ENCODE measurements at places on chromosomes 6 and 20. TPM values are rescaled to one million over a fixed set of nuclear protein-coding genes. Genes with fewer than 3 reads are reported as not detected.

Gene SLC17A1
- not detected for total RNA-seq

Gene HLA-DRA
- 0.17 TPM for total RNA-seq

Gene OOEP
- not detected for total RNA-seq

Gene TFAP2C
- total RNA-seq: not detected

Gene DUSP15
- total RNA-seq: not detected

Gene CST5
- not detected for total RNA-seq

Gene CLPSL1
- total RNA-seq: not detected

Gene GSTA2
- not detected for total RNA-seq

- no peaks in the 10 kb centered on the region for H3K27me3 ChIP-seq
- H3K4me1 ChIP-seq: no peaks in the 10 kb centered on the region
- no peak overlapping the region for H3K4me3 ChIP-seq
- H3K27ac ChIP-seq: no peak overlapping the region
- no peak for DNase-seq
Observed at GRCh38 chr6:136148051-136148450, 102.1 kb downstream of the MTFR2 start.

DNA sequence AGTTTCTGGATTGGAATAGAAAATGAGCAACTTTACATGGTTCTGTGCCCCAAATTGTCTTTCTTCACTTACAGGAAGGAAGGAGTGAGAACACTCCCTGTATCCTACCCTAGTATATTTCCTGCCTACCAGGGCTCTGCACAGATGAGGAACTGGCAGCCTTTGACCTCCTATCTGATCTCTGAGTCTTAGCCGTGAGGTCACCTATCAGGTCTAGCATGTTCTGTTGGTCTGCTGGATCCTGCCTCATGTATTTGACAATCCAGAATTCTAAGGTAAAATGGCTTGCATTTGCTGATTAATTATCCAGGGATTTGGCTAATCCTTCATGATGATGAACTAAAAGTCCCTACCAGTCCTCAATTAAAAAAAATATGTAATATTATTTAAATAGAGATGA is 35.0 kb upstream of the TRAM2 start:
- peak overlapping the region; percentile 26 for H3K27ac ChIP-seq
- no peak for DNase-seq
- H3K27me3 ChIP-seq: no peaks in the 10 kb centered on the region
- peaks cover 10% of the 10 kb centered on the region for H3K4me1 ChIP-seq
- no peak overlapping the region for H3K4me3 ChIP-seq

GRCh38 chr6:23180504-23181293 is 611.3 kb downstream of the HDGFL1 start:
- H3K36me3 ChIP-seq: no peaks in the 10 kb centered on the region
- H3K4me3 ChIP-seq: no peak overlapping the region
- H3K27ac ChIP-seq: no peak overlapping the region
- H3K27me3 ChIP-seq: no peaks in the 10 kb centered on the region
- peak; percentile 94 for DNase-seq

DNA sequence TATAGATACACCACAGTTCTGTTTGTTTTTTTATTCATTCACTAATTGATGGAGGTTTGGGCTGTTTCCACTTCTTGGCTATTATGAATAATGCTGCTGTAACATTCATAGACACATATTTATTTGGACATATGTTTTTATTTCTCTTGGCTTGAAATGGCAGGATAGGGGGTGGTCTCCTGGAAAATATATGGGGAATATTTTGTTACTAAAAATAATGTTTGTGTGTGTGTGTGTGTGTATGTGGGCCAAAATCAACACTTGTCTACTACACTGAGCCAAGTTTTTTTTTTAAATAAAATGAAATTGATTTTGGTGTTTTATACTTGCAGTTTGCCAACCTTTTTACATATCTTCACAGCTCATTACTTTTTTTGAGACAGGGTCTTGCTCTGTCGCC is 264.4 kb upstream of the SULF2 start:
- no peak overlapping the region for H3K27ac ChIP-seq
- no peaks in the 10 kb centered on the region for H3K27me3 ChIP-seq
- no peaks in the 10 kb centered on the region for H3K36me3 ChIP-seq
- DNase-seq: peak; percentile 25
- no peak overlapping the region for H3K4me3 ChIP-seq

GRCh38 chr20:50708845-50709635 is 17.7 kb upstream of the RIPOR3 start:
- peaks cover 2% of the 10 kb centered on the region for H3K4me1 ChIP-seq
- peak; percentile 61 for DNase-seq
- H3K36me3 ChIP-seq: no peaks in the 10 kb centered on the region

DNA sequence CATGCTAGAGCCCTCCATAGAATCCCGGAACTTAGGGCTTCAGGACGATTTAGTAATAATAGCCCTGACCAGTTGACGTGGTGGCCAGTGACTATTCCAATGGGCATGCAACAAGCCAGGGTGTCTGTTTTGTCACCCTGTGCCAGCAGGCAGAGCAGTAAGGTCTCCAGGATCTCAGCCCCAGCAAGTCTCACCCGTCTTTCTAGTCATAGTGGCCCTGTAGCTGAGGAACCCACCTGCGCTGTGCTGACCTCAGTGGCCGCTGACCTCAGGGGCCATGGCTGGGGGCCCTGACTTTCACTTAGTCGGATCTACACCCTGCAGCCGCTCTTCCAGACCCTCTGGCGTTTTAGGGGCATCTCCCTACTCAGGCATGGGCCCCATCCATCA is 36.8 kb downstream of the PRR18 start:
- DNase-seq: no peak
- no peak overlapping the region for H3K4me3 ChIP-seq
- no peaks in the 10 kb centered on the region for H3K36me3 ChIP-seq
- no peak overlapping the region for H3K27ac ChIP-seq
- no peaks in the 10 kb centered on the region for H3K27me3 ChIP-seq

- no peak overlapping the region for H3K4me3 ChIP-seq
- no peaks in the 10 kb centered on the region for H3K27me3 ChIP-seq
- H3K4me1 ChIP-seq: peaks cover 11% of the 10 kb centered on the region
- peak overlapping the region; percentile 31 for H3K27ac ChIP-seq
- DNase-seq: peak; percentile 52
Observed at GRCh38 chr6:131787766-131788712, 19.8 kb upstream of the ENPP1 start.

GRCh38 chr20:45890077-45890984 is 677 bp downstream of the NEURL2 start:
- H3K4me3 ChIP-seq: peak overlapping the region; percentile 78
- peak overlapping the region; percentile 78 for H3K27ac ChIP-seq
- H3K4me1 ChIP-seq: peaks cover 8% of the 10 kb centered on the region
- peaks cover 17% of the 10 kb centered on the region for H3K36me3 ChIP-seq
- DNase-seq: peak; percentile 81
- no peaks in the 10 kb centered on the region for H3K27me3 ChIP-seq

DNA sequence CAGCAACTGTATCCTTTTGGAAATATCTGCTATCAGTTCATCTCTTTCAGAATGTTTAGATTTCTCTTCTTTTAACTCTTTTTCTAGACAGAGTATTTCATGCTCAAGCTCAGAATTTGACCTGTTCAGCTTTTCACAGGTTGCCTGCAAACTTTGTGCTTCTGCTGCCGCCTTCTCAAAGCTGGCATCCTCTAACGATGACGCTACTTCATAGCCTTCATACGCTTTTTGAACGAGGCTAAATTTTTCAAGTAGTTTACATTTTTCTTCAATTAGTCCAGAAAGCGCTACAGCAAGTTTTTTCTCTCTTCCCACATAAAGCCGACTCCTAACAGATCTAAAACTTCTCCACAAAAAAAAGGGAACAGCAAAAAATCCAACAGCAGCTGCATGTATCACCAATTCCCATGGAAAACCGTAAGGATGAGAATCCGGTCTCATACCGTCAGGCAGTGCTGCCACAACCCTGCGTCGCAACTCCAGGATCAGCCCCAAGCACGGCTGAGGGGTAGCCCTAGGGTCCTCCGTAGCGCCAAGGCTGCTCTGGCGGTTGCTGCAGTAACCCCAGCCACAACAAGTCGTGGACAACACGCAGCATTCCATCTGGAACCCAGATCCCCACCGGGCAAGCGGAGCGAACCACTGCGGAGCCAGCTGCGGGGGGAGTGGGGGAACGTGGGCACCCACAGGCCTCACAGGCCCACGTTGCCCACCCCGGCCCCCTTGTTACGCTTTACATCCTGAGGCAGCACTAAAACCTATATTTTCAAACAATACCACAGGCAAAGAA is 30.6 kb downstream of the DACT2 start:
- H3K36me3 ChIP-seq: no peaks in the 10 kb centered on the region
- H3K4me3 ChIP-seq: no peak overlapping the region
- no peaks in the 10 kb centered on the region for H3K4me1 ChIP-seq
- no peak overlapping the region for H3K27ac ChIP-seq

DNA sequence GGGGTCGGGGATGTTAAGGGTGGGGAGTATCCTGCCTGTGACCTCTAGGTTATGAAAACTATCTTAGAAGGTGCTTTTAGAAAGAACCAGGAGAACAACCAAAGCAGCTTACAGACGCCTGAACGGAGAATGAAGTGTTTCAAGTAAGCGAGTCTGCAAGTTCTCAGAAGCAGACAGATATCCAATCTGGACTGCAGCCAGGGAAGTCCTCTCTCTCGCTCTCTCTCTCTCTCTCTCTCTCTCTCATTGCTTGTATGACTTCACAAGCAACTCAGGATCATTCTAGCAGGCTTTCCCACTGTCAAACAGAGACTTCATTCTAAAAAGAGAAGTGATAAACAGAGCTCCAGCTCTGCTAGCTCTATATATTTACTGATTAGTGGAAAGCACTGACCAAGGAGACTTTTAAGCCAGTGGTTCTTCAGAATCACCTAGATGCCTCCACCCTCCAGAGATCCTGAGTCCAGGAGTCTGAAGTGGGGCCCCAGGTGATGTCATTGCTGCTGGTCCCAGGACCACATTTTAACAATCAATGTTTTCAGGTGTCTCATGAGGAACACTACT is 6.0 kb downstream of the TCF21 start:
- H3K27ac ChIP-seq: peak overlapping the region; percentile 16
- H3K27me3 ChIP-seq: no peaks in the 10 kb centered on the region
- H3K4me1 ChIP-seq: peaks cover 16% of the 10 kb centered on the region
- DNase-seq: peak; percentile 89
- H3K4me3 ChIP-seq: no peak overlapping the region
- H3K36me3 ChIP-seq: peaks cover 2% of the 10 kb centered on the region

- H3K36me3 ChIP-seq: no peaks in the 10 kb centered on the region
- no peak overlapping the region for H3K27ac ChIP-seq
- no peak overlapping the region for H3K4me3 ChIP-seq
- H3K4me1 ChIP-seq: peaks cover 11% of the 10 kb centered on the region
Observed at GRCh38 chr6:125197795-125198269, 44.3 kb downstream of the TPD52L1 start.

- H3K27me3 ChIP-seq: no peaks in the 10 kb centered on the region
- no peak overlapping the region for H3K4me3 ChIP-seq
- H3K4me1 ChIP-seq: no peaks in the 10 kb centered on the region
- H3K36me3 ChIP-seq: no peaks in the 10 kb centered on the region
Observed at GRCh38 chr20:12827816-12828385, 180.9 kb upstream of the SPTLC3 start.

All from fibroblast of lung (primary cell).